Cortex of kidney (tissue), 1 donor: ENCODE measurements at places on chromosomes 11 and 22.

GRCh38 chr22:45009606-45010531, at the start of gene PHF21B:
Gene PHF21B, minus strand, starts transcription at chr22:45010005. Its CDS starts 456 bp downstream, at chr22:45009549.
- no peak for DNase-seq

DNA sequence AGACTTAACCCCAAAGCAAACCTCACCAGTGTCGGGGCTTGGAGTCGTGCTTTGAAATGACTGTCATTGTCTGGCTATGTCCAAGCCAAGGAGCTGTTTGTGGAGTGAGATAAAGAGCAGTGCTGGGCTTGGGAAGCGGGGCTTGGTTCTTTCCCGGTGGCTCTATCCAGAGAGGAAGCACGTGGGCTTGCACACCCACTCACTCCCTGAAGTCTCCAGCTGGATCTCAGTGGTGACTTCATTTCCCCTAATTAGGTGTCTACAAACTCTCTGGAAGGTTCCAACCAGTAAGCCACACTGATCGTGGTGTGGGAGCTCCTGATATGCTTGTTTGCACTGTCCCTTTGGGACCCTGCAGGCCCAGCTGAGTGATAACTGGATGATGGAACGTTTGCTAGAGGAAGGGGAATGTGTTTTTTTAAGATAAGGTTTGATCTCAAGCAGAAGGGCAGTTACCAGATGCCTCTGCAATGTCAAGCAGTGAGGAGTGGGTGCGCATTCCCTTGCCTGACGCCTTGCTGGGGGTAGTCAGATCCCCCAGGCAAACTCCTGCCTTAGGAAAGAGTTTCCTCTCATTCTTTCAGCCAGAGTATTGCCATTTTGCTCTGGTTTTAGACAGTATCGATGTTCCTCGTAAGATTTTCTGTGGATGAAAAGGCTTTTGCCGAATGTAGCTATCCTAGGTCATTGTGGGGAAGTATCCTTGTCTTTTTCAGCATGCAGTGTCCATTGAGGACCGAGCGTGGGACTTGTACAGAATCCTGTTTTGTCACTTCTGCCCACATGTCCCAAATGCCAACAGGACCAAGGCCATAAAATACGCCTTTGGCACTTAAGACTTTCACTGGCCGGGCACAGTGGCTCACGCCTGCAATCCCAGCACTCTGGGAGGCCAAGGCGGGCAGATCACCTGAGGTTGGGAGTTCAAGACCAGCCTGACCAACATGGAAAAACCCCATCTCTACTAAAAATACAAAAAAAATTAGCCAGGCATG, 90.9 kb downstream of the MICAL2 start:
- DNase-seq = no peak

GRCh38 chr11:121463689-121464335, 11.0 kb upstream of the SORL1-AS1 start:
- no peak for DNase-seq

DNA sequence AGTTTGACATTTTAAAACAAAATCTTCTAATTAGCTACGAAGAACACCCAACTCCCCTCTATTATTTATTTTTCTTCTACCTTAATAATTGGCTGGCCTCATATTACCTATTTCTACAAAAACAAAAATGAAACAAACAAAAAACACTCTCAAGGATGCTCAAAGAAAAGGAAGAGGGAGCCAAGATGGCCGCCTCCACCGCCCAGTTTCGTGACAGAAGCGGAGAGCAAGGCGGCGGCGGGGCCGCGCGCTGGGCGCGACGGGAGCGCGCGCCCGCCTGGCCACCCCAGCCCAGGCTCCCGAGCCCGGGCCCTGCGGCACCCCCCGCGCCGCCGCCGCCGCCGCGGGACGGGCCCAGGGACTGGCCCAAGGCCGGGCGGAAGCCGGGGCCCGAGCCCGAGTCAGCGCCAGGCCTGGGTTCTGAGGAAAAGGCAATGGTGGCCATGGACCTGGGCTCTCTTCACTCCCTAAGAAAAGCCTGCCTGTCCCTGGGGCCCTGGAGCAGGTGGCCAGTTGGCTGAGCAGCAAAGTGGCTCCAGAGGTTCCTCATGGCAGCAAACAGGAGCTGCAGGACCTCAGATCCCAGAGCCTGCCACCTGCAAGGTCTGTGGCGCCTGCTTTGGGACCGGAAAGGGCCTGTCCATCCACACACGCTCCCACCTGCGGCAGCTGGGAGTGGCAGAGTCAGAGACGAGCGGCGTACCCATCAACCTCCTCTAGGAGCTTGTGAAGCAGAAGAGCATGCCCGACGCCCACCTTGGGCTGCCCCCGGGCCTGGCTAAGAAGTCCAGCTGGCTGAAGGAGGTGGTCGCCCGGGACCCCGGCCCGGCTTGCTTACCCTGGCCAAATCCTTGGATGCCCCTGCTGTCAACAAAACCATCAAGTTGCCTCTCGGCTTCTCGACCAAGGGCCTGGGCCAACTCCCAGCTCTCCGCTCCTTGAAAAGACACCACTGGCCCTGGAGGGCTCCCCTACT, 543.2 kb upstream of the CCDC179 start:
- no peak for DNase-seq

DNA sequence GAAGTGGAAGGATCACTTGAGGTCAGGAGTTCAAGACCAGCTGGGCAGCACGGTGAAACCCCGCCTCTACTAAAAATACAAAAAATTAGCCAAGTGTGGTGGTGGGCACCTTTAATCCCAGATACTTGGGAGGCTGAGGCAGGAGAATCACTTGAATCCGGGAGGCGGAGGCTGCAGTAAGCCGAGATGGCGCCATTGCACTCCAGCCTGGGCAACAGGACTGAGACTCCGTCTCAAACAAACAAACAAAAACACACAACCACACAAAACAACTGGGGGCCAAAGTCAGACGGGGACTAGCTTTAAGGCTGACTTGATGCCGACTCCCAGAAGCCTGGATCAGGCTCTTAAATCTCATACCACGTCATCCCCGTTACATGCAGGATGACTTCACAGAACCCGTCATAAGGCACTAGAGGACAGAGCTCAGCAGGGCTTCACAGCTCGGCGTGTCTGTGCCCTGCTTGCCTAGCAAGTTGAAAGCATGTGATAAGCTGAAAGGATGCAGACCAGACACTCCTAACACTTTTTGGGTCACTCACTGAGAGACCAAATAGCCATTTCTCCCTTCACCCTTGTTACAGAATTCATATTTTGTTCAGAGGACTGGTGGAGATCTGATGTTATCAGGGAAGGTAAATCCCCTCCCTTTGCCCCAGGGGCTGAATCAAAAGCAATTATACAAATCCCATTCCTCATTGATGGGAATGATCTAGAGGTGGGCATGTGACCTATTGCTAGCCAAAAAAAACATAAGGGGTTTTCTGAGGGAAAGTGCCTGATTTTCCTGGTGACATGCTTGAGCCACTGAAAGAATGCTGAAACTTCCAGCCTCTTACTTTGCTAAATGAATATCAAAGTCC, 65.4 kb downstream of the GAB2 start:
- no peak for DNase-seq

DNA sequence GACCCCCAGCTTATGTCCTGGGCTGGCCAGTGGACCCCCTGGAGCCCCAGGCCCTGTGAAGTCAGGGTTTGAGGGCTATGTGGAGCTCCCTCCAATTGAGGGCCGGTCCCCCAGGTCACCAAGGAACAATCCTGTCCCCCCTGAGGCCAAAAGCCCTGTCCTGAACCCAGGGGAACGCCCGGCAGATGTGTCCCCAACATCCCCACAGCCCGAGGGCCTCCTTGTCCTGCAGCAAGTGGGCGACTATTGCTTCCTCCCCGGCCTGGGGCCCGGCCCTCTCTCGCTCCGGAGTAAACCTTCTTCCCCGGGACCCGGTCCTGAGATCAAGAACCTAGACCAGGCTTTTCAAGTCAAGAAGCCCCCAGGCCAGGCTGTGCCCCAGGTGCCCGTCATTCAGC, 24.6 kb downstream of the CSF2RB start:
- DNase-seq = no peak

GRCh38 chr22:36874736-36875135, 13.9 kb downstream of the NCF4 start:
- DNase-seq = no peak

- no peak for DNase-seq
Observed at GRCh38 chr11:113664069-113664980, 41.8 kb downstream of the TMPRSS5 start.

GRCh38 chr11:45927332-45927683, 4.9 kb downstream of the LARGE2 start:
- DNase-seq = no peak

DNA sequence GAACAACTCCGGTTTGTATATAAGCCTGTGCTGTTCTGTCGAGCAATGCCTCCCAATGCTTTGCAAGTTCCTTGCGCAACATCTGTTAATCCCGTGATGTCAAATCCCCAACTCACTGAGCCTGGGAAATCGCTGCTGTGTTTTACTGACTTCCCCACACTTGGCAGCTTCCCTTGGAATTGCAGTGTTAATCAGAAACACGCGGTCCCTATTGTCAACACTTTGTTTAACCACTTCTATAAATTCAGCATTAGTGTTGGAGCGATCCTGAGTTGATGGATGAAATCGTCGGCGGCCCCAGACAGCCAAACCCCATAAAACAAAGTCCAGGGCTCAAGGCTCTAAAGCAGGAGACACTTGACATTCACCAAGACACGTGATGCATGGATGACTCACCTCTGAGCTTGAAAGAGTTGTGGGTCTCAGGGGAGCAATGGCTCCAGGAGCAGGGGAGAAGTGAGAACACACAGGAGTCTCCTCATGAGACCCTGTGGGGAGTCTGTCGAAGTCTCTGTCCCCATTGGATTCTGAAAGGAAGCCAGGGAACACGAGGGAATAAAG, 555.3 kb downstream of the MIAT start:
- DNase-seq = no peak

DNA sequence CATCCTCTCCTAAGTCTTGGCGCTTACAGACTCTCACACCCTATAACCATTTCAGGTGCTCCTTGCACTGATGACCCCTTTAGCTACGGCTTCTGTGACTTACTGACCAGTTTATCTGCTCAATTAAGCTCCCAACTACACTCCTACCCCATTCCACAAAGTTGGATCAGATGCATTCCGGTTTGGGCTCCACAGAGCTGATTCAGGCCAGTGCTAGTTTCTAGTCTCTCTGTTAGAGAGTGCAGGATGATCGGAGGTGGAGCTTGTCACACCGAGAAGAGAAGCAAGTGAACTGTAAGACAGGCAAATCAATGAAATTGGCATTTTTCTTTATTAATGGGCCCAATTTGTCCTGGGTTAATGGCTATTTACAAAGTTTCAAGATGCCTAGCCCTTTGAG, 436.8 kb upstream of the CADM1 start:
- no peak for DNase-seq

DNA sequence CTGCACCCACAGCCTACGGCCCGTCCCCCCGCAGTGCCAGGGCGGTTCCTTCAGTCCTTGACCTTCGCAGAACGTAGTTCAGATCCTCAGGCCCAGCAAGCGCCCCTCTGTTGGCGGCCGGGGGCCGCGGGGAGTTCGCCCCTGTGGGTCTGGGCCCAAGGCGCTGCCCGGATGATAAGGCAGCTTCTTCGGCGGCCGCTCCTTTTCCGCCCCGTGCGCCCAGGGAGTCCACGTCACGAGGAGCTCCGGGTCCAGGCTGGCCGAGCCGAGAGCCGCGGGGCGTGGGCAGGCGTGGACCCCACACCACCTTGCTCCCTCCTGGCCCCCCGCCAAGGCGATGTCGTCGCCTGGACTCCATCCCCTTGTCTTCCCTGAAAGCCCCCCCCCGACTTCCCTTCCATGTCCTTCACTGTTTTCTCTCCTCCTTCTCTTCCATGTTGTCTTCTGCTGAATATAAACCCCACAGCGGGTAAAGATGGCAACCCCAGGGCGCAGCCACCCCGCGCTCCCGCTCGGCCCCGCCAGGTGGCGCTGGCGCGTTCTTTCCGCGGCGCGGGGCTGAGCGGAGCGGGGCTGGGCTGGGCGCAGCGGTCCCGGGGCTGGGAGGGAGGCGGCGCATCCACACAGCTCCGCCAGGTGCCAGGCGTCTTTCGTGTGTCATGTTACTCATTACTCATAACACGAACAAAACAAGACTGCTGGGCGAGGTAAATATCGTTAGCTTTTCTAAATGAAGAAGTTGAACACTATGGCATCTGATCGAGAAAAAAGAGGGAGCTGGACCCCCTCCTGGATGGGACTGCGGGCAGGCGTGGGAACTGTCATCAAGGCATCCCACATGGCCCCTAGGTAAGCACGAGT, 321.0 kb downstream of the NTM start:
- no peak for DNase-seq

GRCh38 chr11:1308743-1309497, 512 bp downstream of the TOLLIP start:
- DNase-seq = no peak

GRCh38 chr11:92611157-92611556, 358.3 kb upstream of the MTNR1B start:
- no peak for DNase-seq

DNA sequence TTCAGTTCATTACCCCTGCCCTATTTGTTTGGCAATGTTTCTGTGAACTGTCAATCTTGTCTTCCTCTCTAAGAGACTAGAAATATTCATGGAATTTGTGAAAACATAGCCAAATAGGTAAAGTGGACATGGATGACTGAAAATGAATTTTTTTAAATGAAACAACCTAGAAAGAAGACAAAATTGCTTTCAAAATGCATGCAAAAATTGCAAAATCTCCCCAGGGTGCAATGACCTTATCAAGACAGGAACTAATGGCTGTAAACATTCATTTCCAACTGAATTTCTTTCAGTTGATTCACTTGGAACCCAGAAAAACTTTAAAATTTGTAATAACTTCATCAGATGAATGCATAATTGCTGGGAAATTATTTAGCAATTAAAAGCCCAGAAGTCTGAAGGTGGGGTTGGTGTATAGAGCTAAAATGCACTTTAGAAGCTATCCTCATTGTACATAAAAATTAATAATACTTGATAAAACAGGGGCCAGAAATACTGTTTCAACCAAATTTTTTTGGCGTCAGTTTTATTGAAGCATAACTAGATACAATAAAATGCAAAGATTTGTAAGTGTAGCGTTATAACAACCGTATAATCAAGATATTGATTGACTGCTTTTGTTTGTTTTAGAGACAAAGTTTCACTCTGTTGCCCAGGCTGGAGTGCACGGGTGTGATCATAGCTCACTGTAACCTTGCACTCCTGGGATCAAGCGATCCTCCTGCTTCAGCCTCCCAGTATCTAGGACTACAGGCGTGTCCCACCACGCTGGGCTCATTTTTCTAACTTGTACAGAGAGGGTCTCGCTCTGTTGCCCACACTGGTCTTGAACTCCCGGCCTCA, 27.6 kb upstream of the SLC35C1 start:
- DNase-seq = no peak

GRCh38 chr11:93734427-93735222, 6.7 kb downstream of the TAF1D start:
- DNase-seq = no peak

GRCh38 chr11:102453302-102453695, 734 bp upstream of the TMEM123 start:
- no peak for DNase-seq

DNA sequence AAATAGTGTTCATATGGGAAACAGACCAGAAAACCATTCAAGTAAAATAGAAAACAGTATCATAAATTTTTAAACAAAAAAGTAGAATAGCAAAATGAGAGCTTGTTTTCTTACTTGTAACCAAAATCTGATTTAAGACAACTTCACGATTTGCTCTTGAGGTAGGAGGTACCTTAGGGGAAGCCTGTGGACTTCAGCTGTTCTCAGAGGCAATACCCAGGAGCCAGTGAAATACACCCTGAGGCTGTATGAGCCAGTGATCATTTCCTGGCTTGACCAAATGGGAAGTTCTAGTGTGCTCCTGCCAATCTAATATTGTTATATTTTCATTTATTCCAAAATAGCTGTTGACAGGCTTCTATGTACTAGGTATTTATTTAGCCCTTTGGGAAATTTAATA, 104.8 kb downstream of the ARHGAP42 start:
- no peak for DNase-seq

- DNase-seq = no peak
Observed at GRCh38 chr11:13956988-13957387, 5.5 kb upstream of the SPON1 start.
